8988T (cell line): ENCODE measurements at places on chromosomes 2 and 18.

DNA sequence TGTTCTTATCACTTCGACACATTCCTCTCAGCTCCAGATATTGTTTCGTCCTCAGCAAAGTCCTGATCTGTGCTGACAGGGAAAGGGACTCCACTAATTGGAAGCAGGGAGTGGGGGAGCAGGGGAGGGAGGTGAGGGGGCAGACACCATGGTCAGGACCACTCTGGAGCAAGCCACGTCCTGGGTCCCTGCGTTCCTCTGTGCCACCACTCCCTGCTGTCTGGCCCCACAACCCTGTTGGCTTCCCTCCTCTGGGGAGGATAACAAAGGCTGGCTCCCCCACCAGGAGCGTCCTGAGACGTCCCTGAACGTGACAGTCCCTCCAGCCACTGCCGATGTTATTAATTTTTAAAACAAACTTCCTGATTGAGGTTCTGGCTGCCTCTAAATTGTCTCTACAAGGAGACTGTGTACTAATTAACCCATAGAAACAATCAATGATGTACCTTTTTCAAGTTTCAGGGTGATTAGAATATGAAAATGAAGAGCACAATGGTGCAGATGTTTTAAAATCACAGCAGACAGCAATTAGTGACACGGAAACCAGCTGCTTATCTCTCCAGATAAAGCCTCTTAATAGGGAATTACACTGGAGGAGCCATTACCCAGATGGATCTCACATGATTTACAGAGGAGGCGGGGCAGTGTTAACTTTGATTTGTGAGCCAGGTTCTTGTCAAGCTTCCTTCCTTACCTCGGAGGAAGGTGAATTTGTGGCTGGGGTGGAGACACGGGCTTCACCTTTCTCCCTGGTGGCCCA lies 257.5 kb downstream of the SETBP1 start:
- DNase-seq, result no peak

DNA sequence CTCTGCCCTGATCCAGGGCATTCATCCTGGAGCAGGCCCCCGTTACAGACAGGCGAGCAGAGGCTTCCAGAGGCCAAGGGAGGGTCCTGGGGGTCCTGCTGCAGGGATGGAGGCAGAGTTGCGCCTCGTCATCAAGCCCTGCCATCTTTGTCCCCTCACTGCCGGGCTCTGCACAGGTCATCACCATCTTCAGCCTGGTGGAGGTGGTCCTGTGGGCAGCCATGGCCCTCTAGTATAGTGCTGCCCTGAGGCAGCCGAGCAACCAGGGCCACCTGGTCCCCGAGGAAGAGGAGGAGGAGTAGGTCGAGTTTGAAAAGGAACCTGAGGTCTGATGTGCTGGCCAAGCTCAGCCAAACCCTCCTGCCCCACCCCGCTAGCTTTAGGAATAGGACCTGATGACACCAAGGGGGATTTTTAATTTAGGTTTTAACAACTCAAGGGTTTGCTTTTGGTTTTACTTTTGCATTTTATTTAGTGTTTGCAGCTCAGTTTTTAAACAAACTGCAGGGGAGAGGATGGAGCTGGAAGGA lies 8.8 kb upstream of the ALPI start:
- DNase-seq, result no peak

- no peak for DNase-seq
Observed at GRCh38 chr18:27787547-27787946, 389.4 kb downstream of the CDH2 start.

DNA sequence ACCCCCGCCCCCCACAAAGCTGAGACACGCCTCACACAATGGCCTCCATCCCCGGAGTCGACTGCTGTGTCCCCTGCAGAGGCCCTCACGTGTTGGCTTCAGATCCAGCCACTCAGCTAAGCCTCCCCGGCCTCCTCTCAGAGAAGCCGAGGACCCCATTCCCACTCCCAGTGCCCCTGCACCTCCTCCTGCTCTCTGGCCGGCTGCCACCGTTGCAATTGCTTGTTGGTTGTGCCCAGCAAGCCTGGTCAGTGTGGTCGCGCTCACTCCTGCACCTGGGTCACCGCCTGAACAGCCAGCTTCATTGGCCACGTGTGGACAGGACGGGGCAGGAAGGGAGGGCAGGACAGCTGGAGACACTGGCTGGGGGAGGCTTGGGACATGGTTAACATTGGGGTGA lies 191.5 kb upstream of the SALL3 start:
- DNase-seq, result no peak

GRCh38 chr2:171798156-171798820 lies 95.8 kb downstream of the SLC25A12 start:
- DNase-seq, result no peak

DNA sequence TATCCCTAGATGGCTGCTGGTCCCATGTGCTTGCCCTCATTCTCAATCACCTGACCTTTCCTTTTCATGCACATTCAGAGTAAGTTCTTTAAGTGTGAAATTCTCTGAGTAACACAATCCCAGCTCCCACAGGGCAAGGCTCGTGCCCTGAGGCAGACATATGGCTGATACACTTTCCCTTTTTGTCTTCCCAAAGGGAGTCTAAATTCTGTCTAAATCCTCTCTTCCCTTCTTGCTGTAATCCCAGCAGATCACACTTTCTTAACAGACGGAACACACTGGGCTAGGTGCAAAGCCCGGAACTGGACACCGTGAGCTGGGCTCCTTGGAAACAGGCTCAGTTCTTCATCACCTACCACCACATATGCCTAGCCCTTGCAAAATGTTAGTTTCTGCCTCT lies 147.6 kb downstream of the GALNT14 start:
- no peak for DNase-seq

DNA sequence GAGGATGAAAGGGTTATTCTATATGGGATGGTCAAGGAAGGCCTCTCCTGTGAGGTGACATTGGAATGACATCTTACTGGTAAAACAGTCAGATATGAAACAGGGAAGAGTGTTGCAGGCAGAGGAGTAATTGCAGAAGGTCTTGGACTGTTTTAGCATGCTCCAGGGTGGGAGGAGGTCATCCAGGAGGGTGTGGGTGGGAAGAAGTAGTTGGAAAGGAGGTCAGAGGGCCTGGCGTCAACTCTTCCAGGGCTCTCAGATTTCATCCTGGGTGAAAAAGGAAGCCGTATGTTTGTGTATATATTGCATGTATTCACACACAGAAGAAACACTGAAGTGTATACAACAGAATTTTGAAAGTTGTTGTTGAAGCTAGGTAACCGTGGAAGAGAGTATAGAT lies 48.2 kb downstream of the ATP9B start:
- DNase-seq, result no peak

GRCh38 chr2:139946690-139947089 lies 1166.5 kb upstream of the NXPH2 start:
- no peak for DNase-seq

DNA sequence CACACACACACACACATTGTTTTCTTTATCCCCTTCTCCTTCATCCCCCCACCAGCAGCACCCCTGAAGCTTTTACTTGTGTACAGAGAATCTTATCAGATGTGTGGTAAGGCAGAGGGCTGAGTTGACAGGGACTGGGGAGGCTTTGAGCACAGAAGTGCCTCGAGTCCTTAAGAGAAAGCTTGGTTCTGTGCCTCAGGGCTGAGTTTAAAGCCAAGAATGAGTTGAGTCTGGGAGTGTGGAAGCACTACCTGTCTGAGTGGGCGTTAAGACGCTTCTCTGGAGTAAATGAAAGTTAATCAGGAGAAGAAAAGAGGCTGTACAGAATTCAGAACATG lies 2.7 kb downstream of the ID2 start:
- DNase-seq, result no peak

- no peak for DNase-seq
Observed at GRCh38 chr2:101089942-101090799, 61.0 kb downstream of the TBC1D8 start.

GRCh38 chr2:138572318-138572717 lies 70.7 kb downstream of the SPOPL start:
- no peak for DNase-seq

GRCh38 chr2:117308861-117309770 lies 505.4 kb upstream of the DDX18 start:
- DNase-seq, result no peak

GRCh38 chr2:191318037-191318728 lies 73.0 kb downstream of the MYO1B start:
- no peak for DNase-seq

GRCh38 chr2:241620419-241620769 lies 16.6 kb downstream of the THAP4 start:
- no peak for DNase-seq

GRCh38 chr2:145258903-145259579 lies 739.1 kb upstream of the ZEB2 start:
- DNase-seq, result no peak

- DNase-seq, result no peak
Observed at GRCh38 chr2:2101924-2102323, 229.2 kb downstream of the MYT1L start.

GRCh38 chr2:64624862-64625261 lies 28.9 kb downstream of the SERTAD2 start:
- DNase-seq, result no peak

DNA sequence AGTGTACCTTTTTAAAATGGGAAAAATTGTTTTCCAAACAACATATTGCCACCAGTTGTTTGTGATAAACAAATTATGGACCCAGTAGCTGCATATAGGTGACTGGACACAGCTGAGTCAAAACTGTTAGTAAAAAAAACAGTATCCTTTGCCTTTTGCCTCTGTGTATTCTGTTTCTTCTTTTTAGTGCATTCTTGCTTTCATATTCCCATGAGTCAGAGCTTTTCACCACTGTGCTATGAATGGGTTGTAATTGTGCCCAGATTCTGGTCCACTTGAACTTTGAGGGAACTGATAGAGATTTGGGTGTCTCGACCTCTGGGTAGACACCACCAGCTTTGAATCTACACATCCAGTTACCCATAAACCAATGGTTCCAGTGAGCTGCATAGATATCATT lies 1441.9 kb upstream of the ZEB2 start:
- DNase-seq, result no peak

DNA sequence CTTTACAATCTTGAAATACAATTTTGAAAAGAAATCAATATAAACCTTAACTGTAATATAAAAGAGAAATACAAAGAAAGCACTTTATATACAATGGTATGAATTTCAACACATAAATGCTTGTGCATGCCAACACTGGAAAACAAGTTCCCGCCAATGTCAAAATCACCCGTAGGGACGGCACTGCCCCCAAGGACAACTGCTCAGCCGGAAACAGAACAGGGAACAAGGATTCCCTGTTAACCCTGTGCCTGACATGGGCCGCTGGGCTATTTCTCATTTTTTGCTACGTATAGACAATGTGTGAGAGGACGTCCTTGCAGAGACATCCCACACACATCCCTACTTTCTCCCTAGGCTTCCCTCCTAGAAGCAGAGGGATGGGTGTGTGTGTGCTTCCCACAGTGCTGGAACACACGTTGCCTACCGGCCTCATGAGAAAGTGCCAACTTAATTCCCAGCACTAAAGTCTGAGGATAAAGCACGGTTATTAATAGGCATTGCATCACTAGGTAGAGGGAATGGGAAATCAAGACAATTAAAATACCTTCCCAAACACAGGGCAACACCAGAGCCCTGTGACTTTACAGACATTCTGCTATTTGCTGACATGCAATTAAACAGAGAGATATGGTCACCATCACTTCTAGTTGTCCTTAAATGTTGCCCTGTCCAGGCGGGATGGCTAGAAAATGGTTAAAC lies 14.4 kb downstream of the AFG3L2 start:
- DNase-seq, result no peak

DNA sequence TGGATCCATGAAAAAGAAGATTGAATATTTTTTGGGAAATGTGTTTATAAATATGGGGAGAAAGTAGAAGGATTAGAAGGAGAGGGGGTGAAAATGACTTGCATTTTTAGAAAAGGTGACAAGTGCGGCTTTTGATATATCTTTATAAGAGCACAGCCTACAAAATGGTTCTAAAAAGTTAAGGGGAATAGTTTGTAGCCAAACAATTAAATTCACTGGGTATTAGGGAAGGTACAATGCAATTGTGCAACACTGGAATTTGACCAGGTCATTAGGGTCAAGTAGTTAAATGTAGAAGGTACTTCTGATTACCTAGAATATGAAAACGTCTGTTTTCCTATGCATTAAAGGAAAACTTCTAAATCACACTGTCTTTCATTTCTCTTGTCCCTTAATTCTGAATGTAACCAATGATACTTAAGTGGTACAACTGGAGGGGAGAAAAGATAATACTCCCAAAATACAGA lies 44.5 kb upstream of the SERTAD2 start:
- DNase-seq, result no peak

DNA sequence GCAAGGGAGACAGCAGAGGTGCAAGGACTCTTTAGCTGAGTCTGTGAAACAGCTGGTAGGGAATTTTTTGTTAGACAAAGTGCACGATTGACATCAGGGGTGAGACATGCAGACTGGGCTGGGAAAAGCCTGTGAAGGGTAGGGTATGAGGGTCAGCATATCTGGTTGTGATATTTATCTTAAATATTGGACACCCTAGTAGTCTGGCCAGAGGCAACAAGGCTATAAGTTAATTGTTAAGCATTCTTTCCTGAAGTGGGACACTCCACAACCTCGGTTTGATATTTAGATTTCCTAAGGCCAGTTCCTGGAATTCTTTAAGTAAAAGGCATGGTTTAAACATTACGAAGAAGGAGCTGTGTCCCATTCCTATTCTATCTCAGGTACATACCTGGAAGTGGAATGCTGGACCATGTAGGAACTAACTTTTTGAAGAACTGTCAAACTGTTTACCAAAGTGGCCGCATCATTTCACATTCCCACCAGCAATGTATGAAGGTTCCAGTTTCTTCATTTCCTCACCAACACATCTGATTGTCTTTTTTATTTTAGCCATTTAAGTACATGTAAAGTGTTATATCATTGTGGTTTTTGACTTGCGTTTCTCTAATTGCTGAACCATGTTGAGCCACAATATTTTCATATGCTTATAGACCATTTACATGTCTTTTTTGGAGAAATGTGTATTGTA lies 22.5 kb downstream of the EHBP1 start:
- DNase-seq, result no peak

- DNase-seq, result no peak
Observed at GRCh38 chr2:226564667-226565066, 235.0 kb downstream of the IRS1 start.

- no peak for DNase-seq
Observed at GRCh38 chr2:120195553-120195952, 27.6 kb downstream of the TMEM185B start.

GRCh38 chr2:128662051-128662471 lies 343.4 kb upstream of the HS6ST1 start:
- no peak for DNase-seq

- no peak for DNase-seq
Observed at GRCh38 chr2:62197925-62198633, 2.2 kb downstream of the B3GNT2 start.

DNA sequence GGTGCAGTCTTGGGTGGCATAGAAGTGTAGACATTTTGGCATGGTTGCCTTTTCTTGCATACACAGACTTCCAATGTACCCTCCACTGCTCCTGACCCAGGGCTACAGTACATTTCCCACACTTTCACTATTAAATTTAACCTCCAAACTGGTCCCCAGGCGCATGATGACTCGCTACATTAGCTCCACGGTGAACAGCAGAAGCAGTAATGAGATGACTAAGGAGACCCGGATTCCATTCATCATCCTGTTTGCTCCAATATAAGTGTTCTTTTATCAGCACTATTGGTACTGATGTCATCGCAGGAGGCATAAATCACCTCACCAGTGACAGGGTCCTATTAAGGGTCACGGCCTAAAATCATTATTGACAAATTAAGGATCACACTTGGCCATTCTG lies 316.5 kb downstream of the EN1 start:
- DNase-seq, result no peak

GRCh38 chr18:30457156-30457555 lies 585.4 kb downstream of the DSC3 start:
- no peak for DNase-seq

- DNase-seq, result no peak
Observed at GRCh38 chr2:240593026-240593702, 6.6 kb downstream of the CAPN10 start.

GRCh38 chr2:221588306-221588985 lies 16.3 kb upstream of the EPHA4 start:
- DNase-seq, result no peak
